ENCODE measurements at places on chromosomes 13 and 19. TPM values are rescaled to one million over a fixed set of nuclear protein-coding genes. Genes with fewer than 3 reads are reported as not detected.

DNA sequence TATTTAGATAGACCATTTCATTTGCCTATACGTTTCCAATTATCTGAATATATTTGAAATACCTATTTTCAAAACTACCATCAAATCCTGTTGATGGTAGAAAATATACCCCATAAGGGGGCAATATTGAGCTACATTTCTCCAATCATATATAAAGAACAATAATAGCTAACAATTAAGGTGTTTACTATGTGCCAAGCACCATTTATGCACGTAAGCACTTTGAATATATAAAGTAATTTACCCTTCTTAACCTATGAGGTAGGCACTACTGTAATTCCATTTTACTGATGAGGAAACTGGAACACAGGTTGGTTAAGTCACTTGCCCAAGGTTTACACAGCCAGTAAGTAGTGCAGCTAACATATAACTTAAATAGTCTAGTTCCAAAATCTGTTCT, 79.2 kb downstream of the UBL3 start:
- H3K4me3 ChIP-seq = no peak overlapping the region
- H3K4me1 ChIP-seq = no peaks in the 10 kb centered on the region
- DNase-seq = peak; percentile 16
- peaks cover 16% of the 10 kb centered on the region for H3K36me3 ChIP-seq
- no peaks in the 10 kb centered on the region for H3K27me3 ChIP-seq

- no peaks in the 10 kb centered on the region for H3K27me3 ChIP-seq
- H3K36me3 ChIP-seq = no peaks in the 10 kb centered on the region
- H3K27ac ChIP-seq = no peak overlapping the region
- H3K4me1 ChIP-seq = no peaks in the 10 kb centered on the region
- peak; percentile 4 for DNase-seq
- no peak overlapping the region for H3K4me3 ChIP-seq
Observed at GRCh38 chr19:19737559-19738332, 4.8 kb upstream of the ZNF14 start.

DNA sequence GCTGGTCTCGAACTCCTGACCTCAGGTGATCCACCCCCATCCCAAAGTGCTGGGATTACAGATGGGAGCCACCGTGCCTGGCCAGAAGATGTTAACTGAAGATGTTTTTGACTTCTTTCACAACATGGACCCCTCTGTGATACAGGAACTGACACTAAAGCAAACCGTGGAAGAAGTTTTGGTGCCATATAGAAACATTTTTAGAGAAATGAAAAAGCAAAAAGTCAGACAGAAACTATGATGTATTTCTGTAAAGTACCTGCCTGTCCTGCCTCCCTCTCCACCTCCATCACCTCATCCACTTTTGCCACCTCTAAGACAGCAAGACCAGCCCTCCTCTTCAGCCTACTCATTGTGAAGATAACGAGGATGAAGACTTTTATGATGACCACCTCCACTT, 11.3 kb downstream of the FBXO27 start:
- DNase-seq = no peak
- H3K27ac ChIP-seq = no peak overlapping the region
- no peak overlapping the region for H3K4me3 ChIP-seq
- no peaks in the 10 kb centered on the region for H3K27me3 ChIP-seq
- H3K36me3 ChIP-seq = no peaks in the 10 kb centered on the region

GRCh38 chr19:32053376-32053775, 292.0 kb upstream of the ZNF507 start:
- H3K27me3 ChIP-seq = no peaks in the 10 kb centered on the region
- H3K36me3 ChIP-seq = no peaks in the 10 kb centered on the region
- H3K4me3 ChIP-seq = no peak overlapping the region
- no peaks in the 10 kb centered on the region for H3K4me1 ChIP-seq

DNA sequence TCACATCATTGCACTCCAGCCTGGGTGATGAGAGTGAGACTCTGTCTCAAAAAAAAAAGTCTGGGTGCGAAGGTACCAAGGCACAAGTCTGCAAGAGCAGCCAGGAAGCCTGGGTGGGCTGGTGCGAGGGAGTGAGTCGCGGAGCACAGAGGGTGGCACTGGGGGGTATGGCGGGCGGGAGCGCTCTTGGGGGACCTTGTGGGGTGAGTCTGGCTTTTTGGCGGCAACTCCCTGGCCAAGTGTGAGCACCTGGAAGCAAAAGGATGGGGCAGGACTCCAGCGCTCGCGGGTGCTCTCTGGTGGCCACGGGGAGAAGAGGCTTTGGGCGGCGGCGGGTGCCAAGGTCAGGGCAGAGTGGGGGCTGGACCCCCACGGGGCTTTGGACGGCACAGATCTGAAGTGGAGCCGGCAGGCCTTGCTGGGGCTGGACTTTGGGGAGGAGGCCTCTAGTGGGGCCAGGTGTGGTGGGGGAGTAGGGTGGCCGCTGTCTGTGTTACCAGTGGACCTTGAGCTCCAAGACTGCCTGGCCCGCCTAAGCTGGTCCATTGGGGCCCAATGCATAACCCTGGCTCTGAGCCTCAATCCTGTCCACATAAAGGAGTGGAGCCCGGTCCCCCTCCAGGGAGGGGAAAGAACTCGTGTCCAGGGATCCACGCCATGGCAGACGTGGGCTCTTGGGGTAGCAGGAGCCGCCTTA, 1.6 kb downstream of the P2RY11 start:
- H3K27ac ChIP-seq = no peak overlapping the region
- H3K4me1 ChIP-seq = peaks cover 5% of the 10 kb centered on the region
- no peak overlapping the region for H3K4me3 ChIP-seq
- peaks cover 31% of the 10 kb centered on the region for H3K36me3 ChIP-seq
- H3K27me3 ChIP-seq = no peaks in the 10 kb centered on the region

DNA sequence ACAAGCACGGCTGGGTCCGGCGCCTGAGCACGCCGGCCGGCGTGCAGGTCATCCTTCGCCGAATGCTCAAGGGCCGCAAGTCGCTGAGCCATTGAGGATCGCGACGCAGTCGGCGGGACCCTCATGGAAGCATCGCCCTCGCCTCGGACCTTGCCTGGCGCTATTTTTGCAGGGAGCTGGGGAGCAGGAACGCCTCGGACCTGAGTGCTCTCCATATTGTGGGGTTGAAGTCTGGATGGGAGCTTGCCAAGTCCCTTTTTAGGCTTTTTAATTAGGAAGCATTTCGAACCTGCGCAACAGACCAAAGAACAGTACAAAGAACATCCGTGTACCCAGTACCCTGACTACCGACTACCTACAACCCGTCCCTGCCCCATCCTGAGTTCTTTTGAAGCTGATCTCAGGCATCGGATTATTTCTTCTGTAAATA, 628 bp downstream of the MRPL34 start:
- H3K36me3 ChIP-seq = no peaks in the 10 kb centered on the region
- H3K4me3 ChIP-seq = peak overlapping the region; percentile 86
- H3K4me1 ChIP-seq = peaks cover 12% of the 10 kb centered on the region
- H3K27ac ChIP-seq = peak overlapping the region; percentile 72
- no peaks in the 10 kb centered on the region for H3K27me3 ChIP-seq
- no peak for DNase-seq

- H3K4me1 ChIP-seq = no peaks in the 10 kb centered on the region
- H3K27ac ChIP-seq = no peak overlapping the region
- DNase-seq = no peak
- no peak overlapping the region for H3K4me3 ChIP-seq
- peaks cover 18% of the 10 kb centered on the region for H3K27me3 ChIP-seq
Observed at GRCh38 chr19:50943074-50943828, 9.6 kb downstream of the KLK5 start.

The ZNF649 gene
- 1.5 TPM for polyA plus RNA-seq

DNA sequence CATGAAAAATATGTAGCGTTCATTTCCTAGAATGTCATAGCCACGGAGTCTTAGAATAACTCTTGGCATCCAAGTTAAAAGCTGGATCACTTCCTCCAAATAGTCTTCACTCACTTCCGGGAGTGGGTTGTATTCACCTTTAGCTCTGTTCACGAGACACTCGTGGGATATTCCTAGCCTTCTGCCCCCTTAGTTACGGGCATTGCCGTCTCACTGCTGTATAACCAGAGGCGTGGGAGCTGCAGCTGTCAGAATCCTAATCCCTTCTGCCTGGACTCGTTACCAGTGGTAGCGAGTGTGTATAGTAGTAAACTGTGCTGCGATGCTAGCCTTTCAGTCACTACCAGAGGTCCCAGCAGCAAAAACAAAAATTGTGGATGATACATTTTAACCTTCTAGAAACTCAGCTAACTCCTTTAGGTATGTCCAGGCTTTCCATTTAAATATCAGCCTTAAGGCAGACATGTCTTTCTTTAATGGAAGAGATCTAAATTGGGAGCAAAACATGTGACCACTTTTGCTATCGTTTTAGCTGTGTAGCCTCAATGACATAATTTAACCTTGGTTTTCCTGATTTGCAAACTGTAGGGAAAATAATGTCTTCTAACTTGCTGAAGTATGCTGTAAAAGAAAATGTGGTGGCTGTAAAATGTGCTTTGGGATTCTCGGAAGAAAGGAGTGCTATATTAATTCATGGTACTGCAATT, 34.1 kb downstream of the ERCC5 start:
- no peak for DNase-seq
- no peaks in the 10 kb centered on the region for H3K4me1 ChIP-seq
- H3K36me3 ChIP-seq = peaks cover 23% of the 10 kb centered on the region

DNA sequence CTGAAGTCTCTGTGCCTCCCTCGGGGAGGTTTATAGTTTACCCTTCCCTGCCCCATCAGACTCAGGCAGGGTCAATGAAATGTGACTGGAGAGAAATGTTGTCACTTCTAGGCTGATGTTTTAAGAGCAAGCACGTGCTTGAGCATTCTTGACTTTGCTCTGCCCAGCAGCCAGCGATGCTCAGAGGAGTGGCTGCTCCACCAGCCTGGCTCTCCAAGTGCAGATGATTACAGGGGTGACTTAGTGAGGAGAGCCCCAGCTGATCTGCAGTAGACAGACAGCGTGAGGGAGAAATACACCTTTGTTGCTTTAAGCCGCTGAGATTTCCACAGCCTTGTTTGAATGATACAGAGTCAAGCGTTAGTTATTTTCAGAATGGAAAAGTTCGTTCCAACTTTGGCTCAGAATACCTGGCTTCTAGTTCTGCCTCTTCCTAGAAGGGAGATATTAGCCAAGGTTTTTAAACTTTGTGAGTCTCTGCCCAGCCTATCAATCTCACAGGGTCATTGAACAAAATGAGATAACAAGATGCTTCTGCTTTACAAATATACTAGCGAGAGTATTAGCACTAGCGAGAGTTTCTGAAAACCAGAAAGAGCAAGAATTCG, 143.6 kb downstream of the OXGR1 start:
- H3K27ac ChIP-seq = no peak overlapping the region
- no peak overlapping the region for H3K4me3 ChIP-seq
- H3K36me3 ChIP-seq = no peaks in the 10 kb centered on the region
- H3K27me3 ChIP-seq = no peaks in the 10 kb centered on the region
- no peak for DNase-seq
- H3K4me1 ChIP-seq = no peaks in the 10 kb centered on the region

Data from SK-N-SH (cell line).